ENCODE measurements at places on chromosomes 7 and 10.

GRCh38 chr7:1922870-1923236 lies 252.8 kb downstream of the ELFN1 start:
- DNase-seq, result no peak

GRCh38 chr10:19843487-19843886 lies 27.3 kb downstream of the PLXDC2 start:
- no peak for DNase-seq

DNA sequence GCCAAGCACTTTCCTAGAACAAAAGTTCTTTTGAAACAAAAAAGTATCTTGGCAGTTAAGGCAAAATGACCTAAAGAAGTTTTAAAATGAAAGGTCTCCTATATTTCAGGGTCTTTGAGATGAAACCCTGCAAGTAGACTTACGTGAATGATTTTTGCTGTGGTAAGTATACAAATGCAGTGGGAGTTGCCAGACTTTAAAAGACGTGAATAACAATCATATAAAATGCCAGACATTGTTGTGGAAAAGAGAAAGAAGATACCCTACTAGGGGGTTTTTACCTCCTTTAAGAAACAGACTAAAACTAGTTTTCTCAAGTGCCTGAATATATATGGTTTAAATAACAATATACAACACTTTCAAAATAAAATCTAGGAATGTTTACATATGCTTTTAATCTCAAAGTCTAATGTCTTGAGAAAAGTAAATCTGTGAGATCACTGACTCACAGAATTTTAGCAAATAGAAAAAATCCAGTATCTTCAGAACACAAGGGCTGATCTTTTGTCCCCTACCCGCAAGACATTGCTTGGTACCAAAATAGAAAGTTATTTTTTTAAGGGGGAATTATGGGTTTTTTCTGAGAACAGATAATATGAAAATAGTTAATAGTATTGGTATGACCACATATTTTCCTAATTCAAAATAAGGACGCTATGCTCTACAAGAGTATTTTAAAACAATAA lies 29.5 kb downstream of the LRRC17 start:
- DNase-seq, result no peak

GRCh38 chr10:86863484-86863842 lies 94.0 kb downstream of the MMRN2 start:
- DNase-seq, result no peak

GRCh38 chr7:47461161-47461560 lies 120.8 kb downstream of the TNS3 start:
- DNase-seq, result peak; percentile 62

DNA sequence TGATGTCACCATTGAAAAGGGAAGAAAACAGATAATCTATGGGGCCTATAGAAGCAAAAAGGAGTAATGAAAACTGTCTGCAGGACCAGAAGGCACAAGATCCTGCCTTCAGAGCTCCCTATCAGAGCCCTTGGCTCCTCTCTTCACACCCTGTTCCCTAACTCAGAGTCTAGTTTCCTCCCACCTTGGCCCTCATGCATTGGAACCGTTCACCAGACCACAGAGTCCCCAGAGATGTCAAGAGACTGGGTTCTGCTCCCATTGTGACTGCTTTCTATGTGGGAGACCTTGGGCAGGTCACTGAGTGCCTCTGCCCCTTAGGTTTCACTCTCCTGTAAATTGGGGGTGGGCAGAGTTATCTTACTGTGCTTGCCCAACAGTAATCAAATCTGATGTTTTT lies 80.1 kb upstream of the RPA3 start:
- no peak for DNase-seq

DNA sequence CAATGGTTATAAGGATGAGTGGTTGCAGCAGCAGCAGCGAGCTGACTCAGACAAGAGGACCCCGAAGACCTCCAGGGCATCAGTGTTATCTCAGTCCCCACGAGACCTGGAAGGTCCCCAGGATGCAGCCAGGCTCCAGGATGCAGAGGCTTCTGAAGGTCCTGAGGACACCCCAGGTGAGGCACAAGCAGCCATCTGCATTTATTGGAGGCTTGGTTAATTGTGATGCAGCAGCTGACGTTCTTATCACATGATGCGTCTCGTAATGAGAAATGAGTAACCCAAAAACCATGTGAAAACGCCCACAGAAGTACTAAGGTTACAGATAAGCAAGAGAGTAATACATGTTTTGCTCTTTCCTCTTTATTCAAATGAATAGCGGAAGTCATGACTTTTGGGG lies 17.4 kb downstream of the C7orf57 start:
- DNase-seq, result no peak

GRCh38 chr10:84194424-84195043 lies at the start of gene CDHR1:
Gene CDHR1 (plus strand): TSS chr10:84194537. CDS start chr10:84194761, 224 bp downstream.
- DNase-seq, result no peak

GRCh38 chr10:29157321-29157720 lies 131.5 kb upstream of the LYZL1 start:
- no peak for DNase-seq

- no peak for DNase-seq
These were observed 76.6 kb downstream of the AMPH start for GRCh38 chr7:38554586-38554985.

DNA sequence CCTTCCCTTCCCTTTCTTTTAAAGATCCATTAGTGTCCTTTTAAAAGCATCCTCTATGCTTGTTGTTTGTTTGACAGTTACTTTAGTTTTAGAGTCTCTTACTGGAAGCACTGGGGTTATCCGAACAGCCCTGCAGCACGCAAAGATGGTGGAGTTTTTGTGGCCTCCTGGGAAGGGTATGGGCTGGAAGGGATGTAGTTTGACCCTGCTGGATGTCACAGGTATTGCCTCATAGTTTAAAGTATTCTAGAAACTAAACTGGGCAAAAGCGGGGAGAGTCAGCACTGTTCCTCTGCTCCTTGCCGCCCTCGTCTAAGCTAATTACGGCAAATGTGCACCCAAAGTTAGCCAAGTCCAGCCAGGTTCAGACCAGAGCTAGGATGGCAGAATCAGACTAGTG lies 35.8 kb upstream of the GNAI1 start:
- no peak for DNase-seq

DNA sequence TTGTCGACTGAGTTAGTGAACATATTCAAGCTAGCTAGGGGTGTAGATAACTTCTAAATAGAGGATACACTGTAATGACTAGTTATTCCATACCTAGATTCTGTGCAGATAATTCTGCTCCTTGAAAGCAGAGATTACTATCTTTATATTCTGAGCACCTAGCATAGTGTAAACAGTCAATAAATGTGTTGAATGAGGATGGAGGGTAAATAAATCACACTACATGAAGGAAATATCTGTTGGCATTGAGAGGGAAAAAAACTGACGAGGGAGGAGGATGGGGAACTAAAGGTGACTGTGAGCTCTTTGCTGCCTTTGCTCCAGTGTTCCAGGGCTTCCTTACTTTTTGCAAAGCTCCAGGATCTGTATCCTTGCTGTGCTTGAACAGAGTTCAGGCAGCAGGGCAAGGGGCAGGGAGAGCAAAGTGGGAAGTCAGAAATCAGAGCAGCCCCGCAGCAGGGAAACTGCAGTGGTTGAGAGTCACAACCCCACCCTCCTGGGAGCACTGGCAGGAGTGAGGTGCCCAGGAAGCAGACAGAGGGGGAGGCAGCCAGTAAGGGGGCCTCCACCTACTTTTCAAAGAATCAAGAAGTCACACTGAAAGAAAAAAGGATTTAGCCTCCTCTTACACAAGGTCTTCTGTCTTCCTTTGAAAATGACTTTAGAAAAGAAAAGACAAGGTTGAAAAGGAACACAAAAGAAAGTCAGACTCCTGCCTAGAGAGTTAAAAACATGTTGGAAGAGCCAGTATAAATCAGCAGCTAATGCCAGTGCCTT lies 71.8 kb upstream of the LRRN3 start:
- no peak for DNase-seq

DNA sequence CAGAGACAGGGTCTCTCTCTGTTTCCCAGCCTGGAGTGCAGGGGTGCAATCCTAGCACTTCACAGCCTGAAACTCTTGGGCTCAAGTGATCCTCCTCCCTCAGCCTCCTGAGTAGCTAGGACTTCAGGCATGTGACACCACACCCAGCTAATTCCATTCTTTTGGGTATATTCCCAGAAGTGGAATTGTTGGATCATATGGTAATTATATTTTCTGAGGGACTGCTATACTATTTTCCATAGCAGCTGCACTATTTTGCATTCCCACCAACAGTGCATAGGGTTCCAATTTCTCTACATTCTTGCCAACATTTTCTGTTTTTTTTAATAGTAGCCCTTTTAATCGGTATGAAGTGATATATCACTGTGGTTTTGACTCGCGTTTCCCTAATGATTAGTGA lies 30.0 kb upstream of the RAB11FIP2 start:
- no peak for DNase-seq

DNA sequence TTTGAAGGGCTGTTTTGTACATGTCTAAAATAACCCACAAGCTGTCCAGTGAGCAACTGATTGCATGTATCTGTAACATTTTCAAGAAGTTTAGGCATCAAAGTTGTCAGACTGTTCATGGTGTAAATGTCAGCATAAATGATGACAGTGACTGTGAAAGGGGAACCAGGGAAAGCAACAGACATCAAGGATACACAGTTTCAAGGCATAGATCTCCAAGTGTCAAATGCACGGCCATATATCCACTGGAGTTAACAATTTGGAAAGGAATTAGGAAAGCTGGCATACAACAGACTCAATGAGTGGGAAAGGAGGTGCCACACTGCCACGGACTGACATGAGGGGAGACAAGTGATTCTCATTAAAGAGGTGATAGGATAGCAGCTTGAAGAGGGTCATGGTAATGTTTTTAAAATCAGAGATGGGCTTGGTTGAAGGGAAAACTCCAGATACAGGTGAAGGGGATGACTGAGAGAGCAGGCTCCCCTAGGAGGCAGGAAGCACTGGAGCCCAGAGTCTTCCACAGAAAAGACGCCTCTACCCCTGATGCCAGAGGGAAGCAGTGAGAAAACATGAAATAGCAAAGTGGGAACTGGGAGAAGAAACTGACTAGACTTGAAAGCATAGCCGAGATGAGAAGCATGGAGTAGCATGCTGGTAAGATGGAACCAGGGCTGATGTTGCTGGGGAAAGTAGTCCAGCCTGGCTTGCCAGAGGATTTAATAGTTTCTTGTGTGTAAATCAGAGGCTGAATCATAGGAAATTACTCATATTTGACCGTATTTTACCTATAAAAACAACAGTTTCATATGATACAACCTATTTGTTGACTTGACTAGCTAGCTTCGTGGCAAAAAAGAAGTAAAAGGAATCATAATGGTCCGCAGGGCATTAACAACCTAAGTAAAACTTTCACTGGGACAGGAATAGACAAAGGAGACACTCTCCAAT lies 18.6 kb downstream of the NSMCE4A start:
- no peak for DNase-seq
